ENCODE measurements at places on chromosomes 7 and 10. TPM values are rescaled to one million over a fixed set of nuclear protein-coding genes. Genes with fewer than 3 reads are reported as not detected.

- no peaks in the 10 kb centered on the region for H3K27me3 ChIP-seq
- no peak for DNase-seq
- H3K4me1 ChIP-seq: no peaks in the 10 kb centered on the region
- H3K36me3 ChIP-seq: no peaks in the 10 kb centered on the region
- no peak overlapping the region for H3K4me3 ChIP-seq
Observed at GRCh38 chr10:65818990-65819389, 1106.8 kb upstream of the LRRTM3 start.

DNA sequence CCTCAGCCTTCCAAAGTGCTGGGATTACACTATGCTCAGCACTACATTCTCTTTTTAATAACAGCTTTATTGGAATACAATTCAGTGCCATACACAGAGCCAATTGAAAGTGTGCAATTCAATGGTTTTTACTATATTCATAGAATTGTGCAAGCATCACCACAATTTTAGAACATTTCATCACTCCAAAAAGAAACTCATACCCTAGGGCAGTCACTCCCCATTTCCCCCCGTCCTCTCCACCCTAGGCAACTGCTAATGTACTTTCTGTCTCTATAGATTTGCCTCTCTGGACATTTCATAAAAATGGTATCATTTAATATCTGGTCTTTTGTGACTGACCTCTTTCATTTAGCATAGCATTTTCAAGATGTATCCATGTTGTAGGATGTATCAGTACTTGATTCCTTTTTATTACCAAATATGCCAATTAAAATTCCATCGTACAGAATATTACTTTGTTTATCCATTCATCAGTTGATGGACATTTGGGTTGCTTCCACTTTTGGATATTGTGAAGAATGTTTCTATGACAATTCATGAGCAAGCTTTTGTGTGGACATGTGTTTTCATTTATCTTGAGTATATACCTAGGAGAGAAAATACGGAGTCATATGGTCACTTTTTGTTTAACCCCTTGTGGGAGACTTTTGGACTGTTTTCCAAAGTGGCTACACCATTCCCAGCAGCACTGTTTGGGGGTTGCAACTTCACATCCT, 6.3 kb upstream of the XPNPEP1 start:
- peaks cover 2% of the 10 kb centered on the region for H3K4me1 ChIP-seq
- no peaks in the 10 kb centered on the region for H3K27me3 ChIP-seq
- H3K36me3 ChIP-seq: no peaks in the 10 kb centered on the region
- no peak for DNase-seq
- no peak overlapping the region for H3K4me3 ChIP-seq
- no peak overlapping the region for H3K27ac ChIP-seq

DNA sequence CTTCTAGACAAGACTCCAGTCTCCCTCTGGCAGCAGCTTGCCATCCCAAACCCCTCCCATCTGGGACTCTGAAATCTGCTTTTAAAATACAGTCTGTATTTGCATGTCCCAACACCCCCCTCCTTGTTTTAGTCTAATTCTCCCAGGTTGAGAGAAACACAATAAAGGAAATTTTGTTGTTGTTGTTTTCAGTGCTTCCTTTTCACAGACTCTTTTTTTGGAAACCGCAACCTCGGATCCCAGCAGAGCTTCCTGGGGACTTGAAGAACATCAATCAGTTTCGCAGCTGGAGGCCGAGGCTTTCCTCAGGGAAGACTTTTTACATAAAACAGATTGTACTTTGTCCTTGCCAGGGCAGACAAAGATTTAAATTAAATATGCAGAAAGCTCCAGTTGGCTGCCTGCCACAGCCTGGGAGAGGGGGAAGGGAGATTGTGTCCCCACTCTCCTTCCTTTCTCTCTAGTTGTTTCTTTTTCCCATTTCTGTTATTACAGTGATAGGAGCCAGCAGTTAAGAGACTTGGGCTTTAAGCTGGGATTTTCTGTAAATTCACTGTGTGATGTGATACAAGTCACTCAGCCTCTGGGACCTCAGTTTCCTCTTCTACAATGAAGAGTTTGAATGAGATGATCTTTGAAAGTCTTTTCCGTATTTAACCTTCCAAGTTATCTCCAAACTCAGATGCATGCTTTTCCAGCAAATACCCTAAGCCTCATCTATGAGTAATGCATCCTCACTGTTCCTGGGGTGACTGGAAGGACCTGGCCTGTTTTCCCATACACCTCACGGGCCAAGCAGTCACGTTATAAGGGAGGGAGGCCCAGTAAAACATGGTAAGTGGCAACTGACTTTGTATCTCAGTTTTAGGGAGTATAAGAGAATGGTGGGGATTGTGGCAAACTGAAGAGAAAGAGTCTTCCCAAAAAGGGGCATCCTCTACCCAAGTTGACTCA, 192.3 kb downstream of the REEP3 start:
- no peak overlapping the region for H3K4me3 ChIP-seq
- no peaks in the 10 kb centered on the region for H3K36me3 ChIP-seq
- DNase-seq: peak; percentile 87
- no peaks in the 10 kb centered on the region for H3K27me3 ChIP-seq
- H3K27ac ChIP-seq: peak overlapping the region; percentile 74

- no peaks in the 10 kb centered on the region for H3K27me3 ChIP-seq
- H3K27ac ChIP-seq: no peak overlapping the region
- no peak for DNase-seq
- no peaks in the 10 kb centered on the region for H3K4me1 ChIP-seq
- H3K36me3 ChIP-seq: no peaks in the 10 kb centered on the region
Observed at GRCh38 chr10:86545101-86545500, 23.5 kb upstream of the WAPL start.

GRCh38 chr7:142384493-142384922, 126.7 kb upstream of the PRSS58 start:
- no peaks in the 10 kb centered on the region for H3K27me3 ChIP-seq
- H3K4me1 ChIP-seq: no peaks in the 10 kb centered on the region
- no peaks in the 10 kb centered on the region for H3K36me3 ChIP-seq
- H3K27ac ChIP-seq: no peak overlapping the region

GRCh38 chr7:46157404-46157803, 236.3 kb upstream of the IGFBP3 start:
- no peaks in the 10 kb centered on the region for H3K4me1 ChIP-seq
- H3K27ac ChIP-seq: no peak overlapping the region
- no peak for DNase-seq
- H3K4me3 ChIP-seq: no peak overlapping the region

GRCh38 chr7:51366930-51367613, 50.5 kb upstream of the COBL start:
- no peaks in the 10 kb centered on the region for H3K27me3 ChIP-seq
- H3K36me3 ChIP-seq: no peaks in the 10 kb centered on the region
- DNase-seq: no peak
- H3K4me1 ChIP-seq: no peaks in the 10 kb centered on the region

GRCh38 chr10:52419281-52419680, 105.2 kb downstream of the DKK1 start:
- H3K4me1 ChIP-seq: no peaks in the 10 kb centered on the region
- no peaks in the 10 kb centered on the region for H3K27me3 ChIP-seq
- no peaks in the 10 kb centered on the region for H3K36me3 ChIP-seq
- no peak overlapping the region for H3K4me3 ChIP-seq

GRCh38 chr10:117615649-117616048, 73.1 kb downstream of the EMX2 start:
- no peak for DNase-seq
- H3K27me3 ChIP-seq: no peaks in the 10 kb centered on the region
- H3K4me1 ChIP-seq: no peaks in the 10 kb centered on the region
- no peak overlapping the region for H3K27ac ChIP-seq

- H3K27ac ChIP-seq: no peak overlapping the region
- H3K4me1 ChIP-seq: no peaks in the 10 kb centered on the region
- no peak for DNase-seq
- no peaks in the 10 kb centered on the region for H3K36me3 ChIP-seq
Observed at GRCh38 chr10:62326176-62326575, 48.0 kb upstream of the ZNF365 start.

GRCh38 chr7:68971634-68972340, 626.5 kb upstream of the AUTS2 start:
- H3K4me1 ChIP-seq: no peaks in the 10 kb centered on the region
- DNase-seq: no peak
- H3K27me3 ChIP-seq: no peaks in the 10 kb centered on the region
- no peak overlapping the region for H3K4me3 ChIP-seq
- H3K27ac ChIP-seq: no peak overlapping the region

DNA sequence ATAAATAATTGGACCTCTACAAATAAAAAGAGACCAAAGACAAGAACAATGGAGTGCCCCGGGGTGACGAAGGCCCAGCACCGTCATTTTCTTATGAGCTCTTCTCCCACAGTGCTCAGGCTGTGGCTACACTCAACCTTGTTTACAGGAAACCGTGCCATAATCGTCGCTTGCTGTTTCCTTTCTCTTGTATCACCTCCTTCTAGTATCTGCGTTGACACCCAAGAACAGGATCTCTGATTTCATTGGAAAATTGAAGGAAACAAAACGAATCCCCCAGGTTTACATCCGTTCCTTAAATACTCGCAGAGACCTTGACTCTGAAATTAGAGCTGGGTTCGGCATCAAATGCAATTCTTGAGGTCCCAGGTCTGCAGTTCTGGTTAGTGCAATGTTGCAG, 1.7 kb upstream of the IGFBP3 start:
- DNase-seq: no peak
- no peaks in the 10 kb centered on the region for H3K27me3 ChIP-seq
- H3K36me3 ChIP-seq: no peaks in the 10 kb centered on the region
- no peaks in the 10 kb centered on the region for H3K4me1 ChIP-seq

- H3K4me1 ChIP-seq: no peaks in the 10 kb centered on the region
- no peaks in the 10 kb centered on the region for H3K27me3 ChIP-seq
- no peak overlapping the region for H3K27ac ChIP-seq
- no peak overlapping the region for H3K4me3 ChIP-seq
Observed at GRCh38 chr10:21832821-21833130, 170.8 kb downstream of the DNAJC1 start.

- H3K27me3 ChIP-seq: no peaks in the 10 kb centered on the region
- H3K4me1 ChIP-seq: no peaks in the 10 kb centered on the region
- H3K27ac ChIP-seq: no peak overlapping the region
- no peaks in the 10 kb centered on the region for H3K36me3 ChIP-seq
Observed at GRCh38 chr7:121755818-121756552, 117.0 kb upstream of the PTPRZ1 start.

DNA sequence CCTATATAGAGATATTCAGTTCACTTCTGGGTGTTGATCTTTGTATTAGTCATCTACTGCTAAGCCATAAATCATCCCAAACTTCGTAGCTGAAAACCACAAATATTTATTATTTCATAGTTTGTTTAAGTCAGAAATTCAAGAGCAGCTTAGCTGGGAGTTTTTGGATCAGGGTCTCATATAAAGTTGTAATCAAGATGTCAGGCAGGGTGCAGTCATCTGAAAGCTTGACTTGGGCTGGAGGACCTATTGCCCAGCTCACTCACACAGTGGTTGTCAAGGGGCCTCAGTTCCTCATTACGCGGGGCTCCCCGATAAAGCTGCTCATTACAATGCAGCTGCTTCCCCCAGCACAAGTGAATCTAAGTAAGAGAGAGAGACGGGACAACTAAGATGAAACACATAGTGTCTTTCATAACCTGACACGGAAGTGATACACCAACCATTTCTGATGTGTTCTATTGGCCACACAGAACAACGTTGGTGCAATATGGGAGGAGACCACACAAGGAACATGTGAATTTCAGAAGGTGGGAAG, 15.7 kb downstream of the PPP1R3C start:
- no peak overlapping the region for H3K4me3 ChIP-seq
- DNase-seq: no peak
- no peak overlapping the region for H3K27ac ChIP-seq
- no peaks in the 10 kb centered on the region for H3K4me1 ChIP-seq
- no peaks in the 10 kb centered on the region for H3K27me3 ChIP-seq

- no peaks in the 10 kb centered on the region for H3K36me3 ChIP-seq
- no peaks in the 10 kb centered on the region for H3K27me3 ChIP-seq
- DNase-seq: no peak
- H3K27ac ChIP-seq: no peak overlapping the region
Observed at GRCh38 chr7:106893591-106893990, 28.5 kb downstream of the PIK3CG start.

DNA sequence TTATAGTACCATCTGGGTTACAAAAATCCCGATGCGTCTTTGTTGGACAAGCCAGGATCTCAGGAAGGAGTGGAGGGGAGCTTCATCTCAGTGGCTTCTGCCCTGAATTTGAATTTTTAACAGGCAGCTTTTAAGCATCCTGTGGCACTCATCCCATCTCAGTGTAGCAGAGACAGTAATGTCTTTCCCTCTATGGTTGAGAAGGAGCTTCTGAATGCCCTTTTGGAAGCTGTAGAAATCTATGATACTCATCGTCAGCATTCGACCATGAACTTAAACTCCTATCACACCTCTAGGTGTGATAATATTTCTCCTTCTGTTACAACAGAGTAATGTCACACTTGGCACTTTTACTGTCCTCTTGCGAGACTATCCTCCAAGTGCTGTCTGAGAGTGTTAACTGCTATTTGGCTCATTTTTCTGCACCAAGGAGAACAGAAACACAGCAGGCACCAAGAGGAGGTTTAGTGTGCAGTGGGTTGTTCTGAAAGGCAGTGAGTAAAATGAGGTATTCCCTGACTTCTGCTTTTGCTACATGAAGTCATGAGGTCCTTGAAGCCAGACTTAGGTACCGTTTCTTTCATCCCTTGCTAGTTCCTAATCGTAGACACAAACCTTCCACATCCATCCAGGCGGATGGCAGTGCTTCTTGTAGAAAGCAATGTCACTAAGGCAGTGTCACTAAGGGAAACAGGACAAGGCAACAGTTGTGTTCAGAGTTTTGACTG, 177.4 kb downstream of the CELF2 start:
- H3K4me1 ChIP-seq: no peaks in the 10 kb centered on the region
- H3K36me3 ChIP-seq: no peaks in the 10 kb centered on the region
- DNase-seq: no peak
- no peaks in the 10 kb centered on the region for H3K27me3 ChIP-seq
- H3K27ac ChIP-seq: no peak overlapping the region

DNA sequence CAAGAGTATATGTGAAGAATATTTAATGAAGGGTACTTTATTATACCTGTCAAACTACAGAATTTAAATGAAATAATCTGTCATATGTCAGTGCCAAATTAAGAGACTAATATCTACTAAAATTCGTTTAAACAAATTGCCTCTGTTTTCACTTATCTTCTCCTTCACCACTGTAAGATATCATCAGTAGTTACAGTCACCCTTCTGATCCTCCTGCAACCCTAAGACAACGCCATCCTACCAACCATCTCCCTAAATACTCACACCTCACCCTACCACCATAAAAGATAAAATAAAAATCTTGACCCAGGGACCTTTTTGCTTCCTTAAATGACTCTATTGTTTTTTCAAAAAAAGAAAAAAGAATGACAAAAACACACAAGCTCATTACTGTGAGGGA, 20.8 kb downstream of the EZH2 start:
- no peak for DNase-seq
- H3K4me1 ChIP-seq: no peaks in the 10 kb centered on the region
- H3K27me3 ChIP-seq: no peaks in the 10 kb centered on the region
- no peak overlapping the region for H3K27ac ChIP-seq
- H3K36me3 ChIP-seq: no peaks in the 10 kb centered on the region

- no peak overlapping the region for H3K27ac ChIP-seq
- DNase-seq: no peak
- H3K27me3 ChIP-seq: no peaks in the 10 kb centered on the region
- H3K4me1 ChIP-seq: no peaks in the 10 kb centered on the region
Observed at GRCh38 chr10:106661767-106662140, 502.8 kb downstream of the SORCS1 start.

MOGAT3 gene
- not detected for total RNA-seq

LIPK gene
- not detected for total RNA-seq

ENO4 gene
- total RNA-seq: 2.2 TPM

ANAPC16 gene
- 144 TPM for total RNA-seq

YWHAG gene
- total RNA-seq: 66.4 TPM

NDUFB2 gene
- 109 TPM for total RNA-seq

COX15 gene
- total RNA-seq: 11.5 TPM

All from uterus (tissue), 4 donors.